ENCODE measurements at places on chromosomes 7 and 10.

- DNase-seq = no peak
These were observed 348.5 kb upstream of the SHH start for GRCh38 chr7:156160811-156161210.

GRCh38 chr7:94969434-94970084 is 62.2 kb downstream of the PPP1R9A start:
- no peak for DNase-seq

GRCh38 chr7:154627646-154628290 is 375.2 kb downstream of the PAXIP1 start:
- no peak for DNase-seq

DNA sequence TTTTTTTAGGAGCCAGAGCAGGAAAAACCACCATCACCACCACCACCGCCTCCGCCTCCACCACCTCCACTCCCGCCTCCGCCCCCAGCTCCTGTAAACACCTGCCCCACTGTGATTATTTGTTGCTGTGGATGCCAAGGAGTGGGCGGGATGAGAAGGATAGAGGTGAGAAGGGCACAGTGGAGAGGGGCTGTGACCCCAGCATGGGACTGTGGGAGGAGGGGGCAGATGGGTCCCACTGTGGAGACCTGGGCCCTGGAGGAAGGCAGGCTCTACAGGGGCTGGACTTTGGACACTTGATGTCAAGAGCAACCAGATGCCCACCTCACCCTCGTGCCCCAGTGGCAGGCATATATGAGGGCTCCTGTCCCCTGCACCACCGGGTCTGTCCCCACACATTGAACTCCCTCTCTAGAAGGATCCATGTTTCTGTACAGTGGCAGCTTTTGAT is 24.7 kb downstream of the ANTXRL start:
- DNase-seq = no peak

GRCh38 chr10:110407301-110408170 is 90.2 kb upstream of the DUSP5 start:
- no peak for DNase-seq

DNA sequence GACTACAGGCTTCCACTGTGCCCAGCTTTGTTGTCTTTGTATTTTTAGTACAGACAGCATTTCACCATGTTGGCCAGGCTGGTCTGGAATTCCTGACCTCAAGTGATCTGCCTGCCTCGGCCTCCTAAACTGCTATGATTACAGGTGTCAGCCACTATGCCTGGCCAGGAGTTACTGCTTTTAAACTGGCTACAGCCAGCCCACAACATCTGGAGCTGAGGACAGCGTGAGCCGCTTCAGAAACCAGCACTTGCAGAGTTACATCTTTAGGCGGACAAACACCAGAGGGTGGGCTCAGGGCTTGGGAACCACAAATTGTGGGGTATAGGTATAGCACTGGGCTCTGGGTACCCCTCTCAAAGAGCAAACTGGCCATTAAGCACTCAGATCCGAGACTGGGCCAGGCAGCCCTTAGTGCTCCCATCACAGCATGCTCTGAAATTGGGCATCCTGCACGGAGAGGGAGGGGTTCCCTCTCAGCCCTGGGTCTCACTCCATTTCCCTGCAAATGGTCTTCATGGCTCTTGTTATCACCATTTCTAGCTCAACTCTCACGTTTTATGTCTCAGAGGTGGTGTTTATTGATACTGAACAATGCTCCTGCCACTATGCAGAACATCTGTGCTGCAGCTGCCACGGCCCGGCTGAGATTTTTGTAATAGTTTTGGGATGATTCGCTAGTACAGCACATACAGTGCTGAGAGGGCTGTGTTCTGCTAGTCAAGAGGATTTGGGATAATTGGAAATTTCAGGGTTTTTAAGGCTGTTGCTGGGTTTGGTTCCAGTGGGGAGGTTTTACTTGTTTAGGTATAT is 146.4 kb upstream of the LYZL2 start:
- DNase-seq = no peak
